ENCODE measurements at places on chromosomes 1 and 21.
A peak's percentile ranks its signal among the peaks of the same experiment; 100 is the strongest.

DNA sequence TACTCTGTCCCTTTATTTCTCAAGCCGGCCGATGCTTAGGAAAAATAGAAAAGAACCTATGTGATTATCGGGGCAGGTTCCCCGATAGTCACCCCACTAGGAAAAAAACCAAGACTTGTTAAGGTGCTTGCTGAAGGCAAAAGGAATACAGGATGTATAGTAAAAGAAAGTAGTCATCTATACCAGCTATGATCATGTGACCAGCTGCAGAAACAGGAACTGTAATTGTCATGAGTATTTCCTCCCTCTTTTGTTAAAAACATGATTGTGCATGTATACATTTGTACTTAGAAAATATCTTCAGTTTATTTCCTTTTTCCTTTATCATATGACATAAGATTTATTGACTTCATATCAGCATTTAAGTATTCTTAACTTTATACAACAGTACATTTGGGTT, 30.5 kb downstream of the PIGK start:
- DNase-seq = no peak

GRCh38 chr1:198498881-198499280, 41.6 kb downstream of the ATP6V1G3 start:
- DNase-seq = no peak

DNA sequence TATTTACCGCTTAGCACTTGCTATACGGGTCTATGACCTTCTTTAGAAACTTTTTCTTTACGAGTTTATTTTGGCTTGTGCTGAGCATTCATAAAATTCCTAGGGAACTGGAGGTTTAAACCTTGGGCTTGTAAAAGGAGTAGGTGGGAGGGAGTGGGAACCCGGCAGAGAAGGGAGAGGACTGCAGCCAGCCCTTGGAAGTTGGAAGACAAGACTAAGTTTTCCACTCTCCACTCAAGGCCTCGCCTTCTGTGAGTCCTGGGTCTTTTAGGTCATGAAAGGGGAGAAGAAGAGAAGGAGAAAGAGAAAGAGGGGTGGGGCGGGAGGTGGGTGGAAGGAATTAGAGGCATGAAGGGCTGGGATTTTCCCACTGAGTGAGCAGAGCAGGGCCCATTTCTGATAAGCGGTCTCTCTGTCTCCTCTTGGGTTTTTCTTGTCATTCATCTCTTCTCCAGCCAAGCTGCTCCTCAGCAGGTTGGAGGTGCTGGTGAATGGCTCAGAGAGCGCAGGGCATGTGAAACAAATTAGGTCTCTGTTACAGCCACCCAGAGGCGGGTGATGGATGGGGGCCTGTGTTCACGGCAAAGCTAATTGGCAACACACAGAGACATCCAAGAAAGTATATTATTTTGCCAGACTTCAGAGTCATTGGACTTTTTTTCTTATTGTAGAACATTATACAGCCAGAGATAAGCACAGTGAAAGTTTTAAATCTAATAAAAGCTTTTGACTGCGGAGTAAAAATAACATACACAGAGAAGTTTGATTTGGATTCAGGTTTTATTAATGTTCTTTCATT, 247.3 kb downstream of the FOXD2 start:
- no peak for DNase-seq

DNA sequence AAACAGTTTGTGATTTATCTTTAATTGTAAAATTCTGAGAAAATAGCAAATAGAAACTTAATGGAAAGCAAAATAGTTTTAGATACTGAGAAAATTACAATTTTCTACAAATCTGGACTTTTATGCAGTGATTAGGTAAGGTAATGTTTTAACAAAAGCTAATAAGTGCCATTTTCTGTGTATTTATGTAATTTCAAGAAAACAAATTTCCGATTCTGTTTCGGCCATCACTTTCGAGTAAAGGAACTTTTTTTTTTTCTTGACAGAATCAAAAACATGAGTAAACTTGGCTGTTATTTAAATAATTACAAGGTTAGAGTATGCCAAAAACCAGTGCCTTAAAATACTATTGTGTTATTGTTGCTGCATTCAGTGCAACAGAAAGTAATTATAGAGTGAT, 280.4 kb upstream of the C1orf105 start:
- no peak for DNase-seq

- no peak for DNase-seq
These were observed 728 bp downstream of the OTUD7B start for GRCh38 chr1:150009604-150010392.

GRCh38 chr1:42968654-42969053, 10.0 kb upstream of the SLC2A1 start:
- DNase-seq = no peak

DNA sequence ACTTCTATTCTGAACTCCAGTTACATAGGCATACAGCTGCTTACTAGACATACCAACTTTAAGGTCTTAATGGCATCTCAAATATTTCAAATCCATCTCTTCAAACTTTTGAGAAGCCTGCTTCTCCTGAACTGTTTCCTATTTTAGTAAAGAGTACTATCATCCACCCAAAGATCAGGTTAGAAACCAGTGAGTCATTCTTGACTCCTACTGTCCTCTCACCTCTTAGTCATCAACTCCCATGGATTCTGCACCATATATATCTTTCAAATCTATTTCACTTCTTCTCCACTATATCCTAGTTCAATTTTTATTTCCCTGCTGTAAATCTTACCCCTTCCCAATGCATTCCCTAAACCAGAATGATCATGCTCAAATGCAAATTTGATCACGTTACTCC, 18.1 kb upstream of the BEND5 start:
- DNase-seq = no peak

DNA sequence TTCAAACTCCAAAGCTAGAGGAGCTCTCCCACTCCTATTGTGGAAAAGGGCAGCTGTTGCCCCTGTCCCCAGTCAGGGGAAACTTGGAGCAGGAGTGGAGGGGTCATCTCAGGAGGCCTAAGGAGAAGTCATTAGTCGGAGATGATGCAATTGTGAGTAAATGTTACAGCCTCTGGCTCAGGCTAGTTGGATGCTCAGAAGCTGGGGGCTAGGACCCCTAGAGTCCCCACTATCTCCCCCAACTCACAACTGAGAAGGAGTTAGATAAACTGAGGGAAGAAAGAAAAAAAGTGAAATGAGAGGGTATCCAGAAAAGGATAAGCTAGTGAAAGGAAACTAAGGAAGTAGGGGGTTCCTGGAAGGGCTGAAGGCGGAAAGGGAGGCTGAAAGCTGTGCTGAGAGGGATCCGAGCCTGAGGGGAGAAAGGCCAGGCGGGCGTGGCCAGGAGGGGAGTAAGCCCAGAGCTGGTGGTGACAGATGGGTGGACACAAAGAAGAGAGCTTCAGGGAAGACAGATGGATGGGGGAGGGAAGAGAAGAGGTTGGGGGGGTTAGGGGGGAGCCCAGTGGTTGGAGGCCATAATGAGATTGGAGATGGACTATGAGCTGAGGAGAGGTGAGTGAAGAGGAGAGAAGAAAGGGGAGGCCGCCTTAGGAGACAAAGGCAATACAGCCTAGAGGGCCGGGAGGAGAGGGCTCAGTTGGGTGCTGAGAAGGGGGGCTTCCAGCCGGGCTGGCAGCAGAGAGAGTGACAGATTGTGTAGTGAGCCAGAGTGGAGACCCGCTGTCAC, 4.5 kb upstream of the NHLH1 start:
- no peak for DNase-seq

DNA sequence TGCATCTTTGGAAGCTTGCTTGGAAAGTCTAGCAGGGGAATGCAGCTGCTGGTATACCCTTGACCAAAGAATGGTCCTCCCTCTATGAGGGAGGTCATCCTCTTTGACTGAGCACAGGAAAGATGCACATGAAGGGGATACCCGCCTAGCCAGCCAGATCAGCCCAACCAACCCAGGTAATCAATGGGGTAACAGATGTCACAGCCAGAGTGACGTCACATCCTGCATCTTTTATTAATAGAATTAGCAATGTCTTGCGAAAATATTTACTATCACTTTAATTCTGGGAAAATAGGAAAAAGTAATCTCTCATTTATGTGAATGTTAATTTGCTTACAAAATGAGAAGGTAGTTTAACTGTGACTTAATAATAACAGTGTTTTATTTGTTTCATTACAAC, 25.6 kb upstream of the PTBP2 start:
- no peak for DNase-seq

DNA sequence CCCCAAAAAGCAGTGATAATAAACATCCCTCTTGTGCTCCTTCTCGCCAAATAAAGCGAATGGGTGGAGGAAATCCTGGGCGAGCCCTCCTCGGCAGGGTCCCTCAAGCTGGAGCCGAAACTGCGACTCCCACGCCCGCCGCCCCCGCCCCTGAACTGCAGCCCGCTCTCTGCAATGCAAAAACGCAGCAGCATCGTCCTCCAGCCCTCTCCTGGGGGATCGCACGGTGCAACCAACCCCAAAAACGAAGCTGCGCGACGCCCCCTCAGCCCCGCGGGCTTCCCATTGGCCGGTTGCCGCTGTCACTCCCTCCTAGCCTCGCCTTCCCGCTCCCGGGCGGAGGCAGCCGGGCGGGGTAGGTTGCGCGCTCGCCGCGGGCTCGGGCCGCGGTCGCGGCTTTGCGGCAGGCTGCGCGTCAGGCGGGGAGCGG, at the start of gene TMCC2:
TMCC2 (plus strand) TSS at position 363 of the 430 bp plus-strand sequence. CDS start 619 bp downstream, outside the sequence.
- DNase-seq = peak; percentile 56

DNA sequence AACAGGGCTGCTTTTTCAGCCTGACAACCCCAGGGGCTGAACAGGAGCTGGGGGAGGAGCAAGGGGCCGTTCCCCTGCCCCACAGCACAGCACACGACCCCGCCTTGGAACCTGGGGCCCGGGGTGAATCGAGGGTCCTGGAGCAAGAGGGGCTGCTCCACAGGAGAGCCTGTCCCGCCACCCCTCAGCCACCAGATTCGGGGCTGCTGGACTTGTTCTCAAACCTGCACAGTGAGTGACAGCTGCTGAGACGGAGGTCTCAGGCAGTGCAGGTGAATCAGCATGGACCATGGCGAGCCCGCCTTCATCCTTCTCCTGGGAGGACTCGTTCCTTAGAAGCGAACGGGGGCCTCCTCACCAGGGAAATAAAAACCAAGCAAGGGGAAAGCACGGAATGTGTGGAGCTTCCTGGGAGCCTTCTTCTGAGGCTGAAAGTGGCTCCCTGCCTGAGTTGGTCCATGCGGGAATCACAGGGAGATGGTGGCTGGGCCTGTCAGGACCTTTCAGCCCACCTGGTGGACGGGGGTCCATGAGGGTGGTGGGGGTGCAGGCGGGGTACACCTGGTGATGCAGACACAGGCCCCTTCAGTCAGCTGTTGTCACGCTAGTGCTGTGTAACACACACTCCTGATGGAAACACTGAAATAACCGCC, 125.4 kb downstream of the SIK1 start:
- no peak for DNase-seq

GRCh38 chr1:14345946-14346550, 252.4 kb upstream of the KAZN start:
- DNase-seq = no peak

Measured in smooth muscle cell of the brain vasculature (primary cell).